ENCODE measurements at places on chromosomes 5 and 9.

- no peak overlapping the region for H3K4me3 ChIP-seq
- H3K27me3 ChIP-seq, result no peaks in the 10 kb centered on the region
- no peak for DNase-seq
- H3K4me1 ChIP-seq, result no peaks in the 10 kb centered on the region
These were observed 204.8 kb downstream of the CDH9 start for GRCh38 chr5:26833596-26833995.

- H3K4me1 ChIP-seq, result no peaks in the 10 kb centered on the region
- H3K27me3 ChIP-seq, result peaks cover 15% of the 10 kb centered on the region
These were observed 70.1 kb upstream of the MAN2A1 start for GRCh38 chr5:109619606-109620005.

DNA sequence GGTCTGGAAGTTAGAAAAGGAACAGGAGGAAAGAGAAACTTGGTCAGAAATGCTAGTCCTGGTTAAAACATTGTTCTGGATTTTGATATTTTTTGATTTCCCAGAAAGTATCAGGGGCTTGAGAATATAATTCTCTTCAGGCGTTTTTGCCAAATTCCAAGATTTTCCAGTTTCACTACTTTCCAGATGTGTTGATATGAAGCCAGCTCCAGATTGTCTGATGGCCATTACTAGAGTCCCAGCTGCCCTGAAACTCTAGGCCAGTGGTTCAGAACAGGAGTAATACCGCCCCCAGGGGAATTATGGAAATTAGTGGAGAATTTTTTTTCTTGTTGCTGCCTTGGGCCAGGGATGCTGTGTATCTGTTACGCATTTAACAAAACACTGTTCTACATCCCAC lies 88.6 kb downstream of the KCNN2 start:
- H3K4me3 ChIP-seq, result no peak overlapping the region
- no peaks in the 10 kb centered on the region for H3K4me1 ChIP-seq
- no peaks in the 10 kb centered on the region for H3K36me3 ChIP-seq
- no peak for DNase-seq
- H3K27me3 ChIP-seq, result no peaks in the 10 kb centered on the region

- no peak for DNase-seq
- no peak overlapping the region for H3K27ac ChIP-seq
- H3K27me3 ChIP-seq, result peaks cover 9% of the 10 kb centered on the region
- no peak overlapping the region for H3K4me3 ChIP-seq
These were observed 28.7 kb downstream of the ANKRD34B start for GRCh38 chr5:80541392-80541791.

DNA sequence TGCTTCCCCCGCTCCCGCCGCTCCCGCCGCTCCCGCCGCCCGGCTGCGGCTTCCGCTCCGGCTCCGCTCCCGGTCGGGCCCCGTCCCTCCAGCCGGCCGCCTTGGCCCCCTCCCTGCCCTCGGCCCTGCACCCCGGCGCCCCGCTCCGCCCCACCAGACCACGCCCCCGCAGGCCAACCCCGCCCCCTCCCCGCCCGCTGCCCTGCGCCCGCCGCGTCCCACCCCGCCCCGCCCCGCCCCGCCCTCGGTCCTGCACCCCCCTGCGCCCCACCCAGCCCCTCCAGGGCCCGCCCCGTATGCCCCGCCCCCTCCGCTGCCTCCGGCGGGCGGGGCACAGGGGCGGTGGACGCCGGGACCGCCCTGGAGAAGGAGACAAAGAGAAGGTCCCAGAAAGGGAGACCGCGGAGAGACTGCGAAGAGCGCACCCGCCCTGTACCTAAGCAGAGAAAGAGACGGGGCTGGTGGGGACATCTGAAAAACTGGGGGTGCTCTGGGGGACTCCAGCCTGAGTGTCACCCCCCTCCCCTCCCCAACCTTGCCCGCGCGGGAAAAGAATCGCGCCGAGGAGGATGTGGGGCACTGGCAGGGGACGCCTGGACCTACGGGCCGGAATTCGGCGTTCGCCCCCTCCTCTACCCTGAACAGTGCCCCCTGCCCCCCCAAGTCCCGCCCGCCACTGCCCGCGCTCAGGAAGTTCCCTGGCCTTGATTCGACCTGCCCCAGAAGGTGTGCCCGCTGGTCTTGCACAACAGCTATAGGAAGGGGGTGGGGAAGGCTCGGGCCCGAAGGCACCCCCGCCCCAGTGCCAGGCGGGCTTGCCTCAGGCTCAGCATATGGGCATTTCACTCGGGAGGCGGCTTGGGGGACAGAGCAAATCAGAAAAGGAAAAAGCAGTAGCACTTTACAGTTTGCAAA lies 42.8 kb upstream of the STXBP1 start:
- no peak for DNase-seq
- H3K27me3 ChIP-seq, result no peaks in the 10 kb centered on the region
- H3K4me1 ChIP-seq, result peaks cover 20% of the 10 kb centered on the region
- peaks cover 2% of the 10 kb centered on the region for H3K36me3 ChIP-seq

GRCh38 chr9:98185021-98185567 lies 7.3 kb downstream of the CORO2A start:
- H3K4me1 ChIP-seq, result peaks cover 59% of the 10 kb centered on the region
- no peak for DNase-seq
- peak overlapping the region; percentile 74 for H3K27ac ChIP-seq
- no peak overlapping the region for H3K4me3 ChIP-seq

DNA sequence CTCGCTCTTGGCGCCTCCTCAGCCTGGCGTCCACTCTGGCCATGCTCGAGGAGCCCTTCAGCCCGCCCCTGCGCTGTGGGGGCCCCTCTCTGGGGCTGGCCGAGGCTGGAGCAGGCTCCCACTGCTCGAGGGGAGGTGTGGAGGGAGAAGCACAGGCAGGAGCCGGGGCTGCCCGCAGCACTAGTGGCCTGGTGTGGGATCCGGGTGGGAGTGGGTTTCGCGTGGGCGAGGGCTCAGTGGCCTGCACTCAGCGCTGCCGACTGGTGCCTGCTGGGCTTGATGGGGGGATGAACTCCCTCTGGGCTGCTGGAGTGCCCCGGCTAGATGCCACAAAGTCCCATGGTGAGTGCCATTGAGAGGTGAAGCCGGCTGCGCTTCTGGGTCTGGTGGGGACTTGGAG lies 4.4 kb upstream of the HSPA4 start:
- no peak overlapping the region for H3K4me3 ChIP-seq
- H3K4me1 ChIP-seq, result peaks cover 21% of the 10 kb centered on the region
- no peaks in the 10 kb centered on the region for H3K27me3 ChIP-seq
- peaks cover 17% of the 10 kb centered on the region for H3K36me3 ChIP-seq

DNA sequence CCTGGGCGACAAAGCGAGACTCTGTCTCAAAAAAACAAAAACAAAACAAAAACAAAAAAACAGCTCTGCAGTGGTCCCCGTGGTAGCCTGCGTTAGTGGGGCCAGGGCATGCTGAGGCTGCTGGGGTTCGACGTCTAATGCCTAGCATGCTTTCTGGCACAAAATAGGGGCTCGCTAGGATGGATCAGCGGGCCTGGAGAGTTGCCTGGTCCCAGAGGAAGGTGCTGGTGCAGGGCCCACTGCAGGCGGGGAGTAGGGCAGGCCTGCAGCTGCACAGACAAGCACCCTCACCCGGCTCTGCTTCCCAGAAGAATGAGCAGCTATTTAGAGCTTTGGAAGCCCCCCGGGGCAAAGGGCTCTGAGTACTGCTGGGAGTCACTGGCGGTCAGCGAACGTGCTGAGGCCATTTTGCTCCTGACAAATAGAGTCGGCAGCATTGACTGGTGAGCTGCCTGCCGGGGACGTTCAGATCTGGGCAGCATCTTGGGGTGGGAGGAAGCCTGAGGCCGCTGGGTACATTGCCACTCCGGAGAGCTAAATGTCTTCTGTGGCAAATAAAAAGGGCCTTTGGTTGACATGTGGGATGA lies 126.7 kb downstream of the OLFM1 start:
- DNase-seq, result no peak
- H3K27ac ChIP-seq, result no peak overlapping the region
- H3K4me1 ChIP-seq, result no peaks in the 10 kb centered on the region
- H3K27me3 ChIP-seq, result peaks cover 32% of the 10 kb centered on the region

DNA sequence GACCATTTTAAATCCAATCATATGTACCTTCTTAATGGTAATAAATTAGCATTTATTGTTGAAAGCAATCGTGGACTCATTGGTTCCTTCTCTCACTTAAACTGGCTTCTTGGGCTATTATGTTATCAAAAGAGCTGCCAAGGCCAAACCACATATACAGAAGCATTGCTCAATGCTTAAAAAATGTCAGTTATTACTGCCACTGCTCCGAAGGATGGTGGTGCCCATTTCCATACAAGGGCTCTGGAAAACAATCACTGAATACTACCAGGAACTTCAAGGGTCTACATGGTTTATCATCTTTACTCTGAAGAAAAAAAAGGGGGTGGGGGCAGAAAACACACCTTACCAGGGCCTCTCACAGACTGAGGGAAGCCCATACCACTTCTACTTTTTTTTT lies 104.3 kb downstream of the GNAQ start:
- no peak overlapping the region for H3K27ac ChIP-seq

- H3K4me3 ChIP-seq, result no peak overlapping the region
- no peak for DNase-seq
- H3K27ac ChIP-seq, result no peak overlapping the region
These were observed 203.9 kb downstream of the RAB3C start for GRCh38 chr5:58786711-58787303.

GRCh38 chr5:6805841-6806240 lies 92.6 kb downstream of the TENT4A start:
- peaks cover 75% of the 10 kb centered on the region for H3K27me3 ChIP-seq
- DNase-seq, result no peak
- no peak overlapping the region for H3K27ac ChIP-seq
- peaks cover 1% of the 10 kb centered on the region for H3K36me3 ChIP-seq

DNA sequence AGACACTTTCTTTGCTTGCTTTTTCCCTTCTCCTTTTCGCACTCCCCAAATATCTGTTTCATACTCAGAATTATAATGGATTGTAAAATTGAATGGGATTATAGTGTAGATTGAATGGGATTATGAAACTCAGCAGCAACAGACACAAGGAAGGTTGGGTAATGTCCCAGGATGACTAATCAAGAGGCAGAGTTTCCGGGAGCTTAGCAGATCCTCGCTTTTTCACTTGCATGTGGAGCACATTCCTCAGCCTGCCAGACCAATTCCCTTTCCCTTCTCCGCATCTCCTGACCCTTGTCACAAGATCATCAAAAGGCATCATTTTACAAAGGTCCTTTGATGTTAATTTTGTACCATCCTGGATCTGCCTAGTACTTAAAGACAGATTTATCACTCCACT lies 55.1 kb upstream of the SLC1A1 start:
- no peak overlapping the region for H3K4me3 ChIP-seq
- no peaks in the 10 kb centered on the region for H3K4me1 ChIP-seq
- H3K27ac ChIP-seq, result no peak overlapping the region
- no peak for DNase-seq
- no peaks in the 10 kb centered on the region for H3K36me3 ChIP-seq

DNA sequence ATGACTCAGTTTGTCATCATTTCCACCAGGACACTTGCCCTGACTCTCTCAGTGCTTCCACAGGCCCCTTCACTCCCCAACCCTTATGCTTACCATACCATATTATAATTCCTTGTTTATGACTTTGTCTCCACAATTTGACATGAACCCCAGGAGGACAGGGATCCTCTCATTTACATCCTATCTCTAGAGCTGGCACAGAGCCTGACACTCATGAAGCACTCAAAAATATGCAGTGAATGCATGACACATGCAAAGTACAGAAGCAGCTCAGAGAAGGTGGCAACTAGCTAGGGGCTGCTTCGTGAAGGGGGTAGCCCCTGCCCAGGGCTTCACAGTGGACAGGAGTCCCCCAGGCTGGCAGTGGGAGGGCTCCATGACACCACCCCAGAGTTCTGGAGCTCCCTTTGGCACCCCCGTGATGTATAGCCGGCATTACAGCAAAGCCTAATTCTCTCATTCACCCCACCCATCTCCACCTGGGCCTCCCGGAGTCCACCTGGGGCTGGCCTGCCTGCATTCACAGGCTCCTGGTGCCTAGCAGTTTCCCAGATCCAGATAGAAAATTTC lies 112.0 kb upstream of the SPOCK1 start:
- H3K27ac ChIP-seq, result no peak overlapping the region
- DNase-seq, result no peak
- H3K36me3 ChIP-seq, result no peaks in the 10 kb centered on the region

- DNase-seq, result no peak
- no peak overlapping the region for H3K4me3 ChIP-seq
- H3K36me3 ChIP-seq, result no peaks in the 10 kb centered on the region
- H3K27me3 ChIP-seq, result no peaks in the 10 kb centered on the region
These were observed 229.6 kb upstream of the IRX2 start for GRCh38 chr5:2981035-2981434.

- H3K27ac ChIP-seq, result no peak overlapping the region
- H3K27me3 ChIP-seq, result no peaks in the 10 kb centered on the region
- peaks cover 10% of the 10 kb centered on the region for H3K4me1 ChIP-seq
These were observed 137.6 kb upstream of the GPR151 start for GRCh38 chr5:146653560-146653959.

DNA sequence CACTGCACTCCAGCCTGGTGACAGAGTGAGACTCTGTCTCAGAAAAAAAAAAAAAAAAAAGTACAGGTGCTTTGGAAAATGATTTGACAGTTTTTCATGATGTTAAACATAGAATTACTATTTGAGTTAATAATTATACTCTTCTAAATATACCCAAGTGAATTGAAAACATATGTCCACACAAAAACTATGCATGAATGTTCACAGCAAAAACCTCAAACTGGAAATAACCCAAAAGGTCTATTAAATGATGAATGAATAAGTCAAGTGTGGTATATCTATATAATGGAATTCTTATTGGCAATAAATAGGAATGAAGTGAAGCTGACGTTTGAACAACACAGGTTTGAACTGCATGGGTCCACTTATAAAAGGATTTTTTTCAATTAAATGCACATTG lies 207.2 kb upstream of the DAB2 start:
- DNase-seq, result no peak
- no peak overlapping the region for H3K4me3 ChIP-seq

- no peak overlapping the region for H3K27ac ChIP-seq
- no peaks in the 10 kb centered on the region for H3K4me1 ChIP-seq
- DNase-seq, result no peak
- no peak overlapping the region for H3K4me3 ChIP-seq
- peaks cover 45% of the 10 kb centered on the region for H3K27me3 ChIP-seq
- H3K36me3 ChIP-seq, result peaks cover 2% of the 10 kb centered on the region
These were observed 31.5 kb downstream of the DIRAS2 start for GRCh38 chr9:90611121-90611520.

GRCh38 chr5:79973511-79973910 lies 17.6 kb downstream of the MTX3 start:
- no peak for DNase-seq
- no peaks in the 10 kb centered on the region for H3K27me3 ChIP-seq
- H3K27ac ChIP-seq, result no peak overlapping the region
- H3K4me3 ChIP-seq, result no peak overlapping the region

- DNase-seq, result no peak
- H3K36me3 ChIP-seq, result peaks cover 39% of the 10 kb centered on the region
- peak overlapping the region; percentile 88 for H3K4me3 ChIP-seq
- peak overlapping the region; percentile 93 for H3K27ac ChIP-seq
- no peaks in the 10 kb centered on the region for H3K27me3 ChIP-seq
These were observed 1.6 kb upstream of the TCF7 start for GRCh38 chr5:134112726-134113362.

DNA sequence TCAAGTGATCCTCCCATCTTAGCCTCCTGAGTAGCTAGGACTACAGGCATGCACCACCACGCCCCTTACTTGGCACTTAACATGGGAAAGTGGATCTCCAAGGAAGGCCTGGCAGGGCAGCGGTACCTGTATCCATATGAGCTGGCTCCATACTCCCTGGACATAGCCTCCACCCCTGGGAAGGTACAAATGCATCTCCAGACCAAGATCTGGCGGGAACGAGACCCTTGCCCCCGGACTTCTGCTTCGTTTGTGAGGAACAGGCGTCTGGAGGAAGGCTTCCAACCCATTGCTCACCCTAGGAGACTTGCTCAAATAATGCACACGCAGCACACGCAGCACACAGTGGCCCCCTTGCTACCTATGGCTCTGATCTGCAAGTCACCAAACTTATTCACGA lies 55.2 kb downstream of the CRB2 start:
- peaks cover 6% of the 10 kb centered on the region for H3K4me1 ChIP-seq
- peaks cover 4% of the 10 kb centered on the region for H3K36me3 ChIP-seq
- H3K4me3 ChIP-seq, result no peak overlapping the region
- no peak for DNase-seq
- no peaks in the 10 kb centered on the region for H3K27me3 ChIP-seq
